ENCODE measurements at places on chromosomes 5 and 9.

DNA sequence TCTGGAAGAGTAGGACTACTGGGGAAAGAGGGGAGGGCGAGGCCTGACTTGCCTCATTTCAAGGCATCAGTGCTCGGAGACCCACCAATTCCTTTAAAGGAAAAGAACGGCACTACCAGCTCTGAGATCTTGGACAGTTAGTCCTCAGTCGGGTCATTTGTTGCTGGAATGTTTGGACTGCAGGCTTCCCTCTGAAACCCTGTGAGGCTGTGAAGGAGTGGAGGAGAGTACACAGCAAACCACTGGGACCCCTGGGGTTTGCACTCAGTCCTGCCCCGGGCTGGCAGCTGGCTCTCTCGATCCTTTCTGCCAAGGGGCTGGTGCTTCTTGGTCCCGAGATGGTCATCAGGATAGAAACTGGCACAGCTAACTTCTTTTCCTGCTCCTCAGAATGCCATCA, 194.5 kb downstream of the TRIO start:
- DNase-seq = no peak

- no peak for DNase-seq
Observed at GRCh38 chr5:33588654-33589372, 148.0 kb downstream of the TARS1 start.

- DNase-seq = no peak
Observed at GRCh38 chr9:15846611-15847010, 293.8 kb downstream of the CCDC171 start.

GRCh38 chr9:35164711-35165110, 2.9 kb downstream of the UNC13B start:
- no peak for DNase-seq

DNA sequence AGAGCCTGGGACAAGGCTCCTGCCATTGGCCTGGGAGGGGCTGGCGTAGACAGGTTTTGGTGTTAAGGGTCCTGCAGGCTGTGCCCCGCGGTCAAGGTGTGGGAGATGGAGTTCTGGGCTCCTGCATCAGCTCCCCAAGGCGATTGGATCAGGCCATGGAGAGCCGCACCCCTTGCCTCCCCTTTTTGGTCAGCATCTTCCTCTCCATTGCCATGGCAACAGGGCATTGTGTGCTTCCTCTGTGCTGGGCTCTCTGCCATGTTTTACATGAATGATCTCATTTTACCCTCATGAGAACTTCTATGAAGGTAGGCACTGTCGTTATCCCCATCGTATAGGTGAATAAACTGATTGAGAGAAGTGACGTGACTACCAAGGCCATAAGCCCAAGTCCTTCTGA, 344.3 kb upstream of the CLINT1 start:
- peak; percentile 12 for DNase-seq

DNA sequence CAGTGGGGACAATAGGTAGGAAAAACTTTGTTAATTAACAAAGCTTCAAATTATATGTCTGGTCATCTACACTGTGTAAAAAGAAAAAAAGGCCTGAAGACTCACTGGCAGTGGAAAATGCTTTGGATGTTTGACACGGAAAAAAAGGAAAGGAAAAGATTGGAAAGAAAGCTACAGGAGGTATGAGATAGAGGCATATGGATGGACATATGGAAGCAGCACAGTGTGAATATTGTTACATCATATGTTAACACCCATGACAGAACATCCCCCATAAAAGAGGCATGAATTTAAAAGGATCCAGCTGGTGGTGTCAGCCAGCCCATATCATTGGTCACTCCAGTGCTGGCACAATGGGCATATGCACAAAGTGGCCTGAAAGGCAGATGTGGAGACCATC, 19.0 kb upstream of the ADAMTS19 start:
- DNase-seq = no peak

DNA sequence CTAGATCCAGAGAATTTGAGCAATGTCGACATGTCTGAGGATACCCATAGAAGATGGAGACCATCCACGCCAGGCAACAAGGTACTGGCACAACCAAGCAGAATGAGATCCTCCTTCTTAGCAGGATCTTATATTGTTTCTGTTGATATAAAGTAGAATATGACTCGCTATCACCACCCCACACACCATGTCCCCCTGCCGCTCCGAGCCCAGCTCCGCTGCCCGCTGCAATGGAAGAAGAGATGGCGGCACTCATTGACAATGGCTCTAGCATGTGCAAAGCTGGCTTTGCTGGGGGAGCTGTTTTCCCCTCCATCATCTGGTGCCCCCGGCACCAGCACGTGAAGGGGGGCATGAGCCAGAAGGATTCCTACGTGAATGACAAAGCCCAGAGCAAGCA, 49.5 kb upstream of the FBXL7 start:
- DNase-seq = no peak

DNA sequence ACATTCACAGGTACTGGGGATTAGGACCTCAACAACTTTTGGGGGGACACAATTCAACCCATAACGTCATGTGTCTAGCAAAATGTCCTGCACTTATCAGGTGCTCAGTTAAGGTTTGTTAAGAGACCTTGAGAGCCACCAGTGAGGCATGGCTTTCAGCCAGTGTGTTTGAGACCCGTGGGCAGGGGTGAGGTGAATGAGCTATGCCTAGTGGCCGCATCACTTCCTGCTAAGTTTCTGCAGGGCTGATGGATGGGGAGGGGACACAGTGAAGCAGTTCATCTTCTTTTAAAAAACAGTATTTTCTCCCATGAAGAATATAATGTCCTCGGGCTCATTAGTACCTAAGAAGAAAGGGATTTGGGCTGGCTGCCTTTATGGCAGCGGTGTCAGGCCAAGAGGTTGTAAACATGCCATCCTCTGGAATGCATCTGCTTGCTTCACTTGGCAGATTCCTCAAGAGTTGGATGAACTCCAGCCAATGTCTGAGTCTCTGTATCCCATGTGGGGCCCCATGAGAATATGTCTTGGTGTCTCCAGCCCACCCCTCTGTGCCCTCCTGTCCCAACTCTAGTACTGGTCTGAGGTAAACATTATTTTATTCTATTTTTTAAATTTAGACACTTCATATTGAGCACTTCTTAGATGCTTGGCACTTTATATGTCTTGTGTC, 282.2 kb downstream of the CWC27 start:
- peak; percentile 24 for DNase-seq

- no peak for DNase-seq
Observed at GRCh38 chr9:16712787-16713186, 157.7 kb downstream of the BNC2 start.

- no peak for DNase-seq
Observed at GRCh38 chr5:180367991-180368390, 14.9 kb upstream of the GFPT2 start.

GRCh38 chr5:128796506-128796905, 168.8 kb upstream of the SLC27A6 start:
- no peak for DNase-seq

- DNase-seq = no peak
Observed at GRCh38 chr5:1100664-1101574, 10.9 kb downstream of the SLC12A7 start.

DNA sequence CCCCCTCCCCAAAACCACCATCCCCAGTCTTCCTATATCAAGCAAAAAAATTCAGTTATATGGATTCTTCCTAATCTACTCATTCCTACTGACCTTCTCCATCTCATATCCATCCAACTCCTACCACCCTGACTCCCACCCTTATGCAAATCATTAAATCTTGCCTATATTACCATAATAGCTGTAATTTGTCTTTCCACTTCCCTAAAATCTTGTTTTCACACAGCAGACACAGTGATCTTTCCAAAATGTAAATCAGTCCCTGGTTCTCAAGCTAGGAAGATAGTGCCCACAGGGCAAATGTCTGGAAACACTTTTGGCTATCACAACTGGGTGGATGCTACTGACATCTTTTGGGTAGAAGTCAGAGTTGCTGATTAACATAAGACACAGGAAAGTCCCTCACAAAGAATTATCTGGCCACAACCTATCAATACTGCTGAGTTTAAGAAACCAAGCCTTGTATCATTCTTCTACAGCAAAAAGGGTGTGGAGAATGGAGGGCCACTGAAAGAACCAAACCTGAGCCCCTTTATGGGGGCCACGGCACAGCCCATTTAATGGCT, 1.4 kb downstream of the SRA1 start:
- DNase-seq = no peak

DNA sequence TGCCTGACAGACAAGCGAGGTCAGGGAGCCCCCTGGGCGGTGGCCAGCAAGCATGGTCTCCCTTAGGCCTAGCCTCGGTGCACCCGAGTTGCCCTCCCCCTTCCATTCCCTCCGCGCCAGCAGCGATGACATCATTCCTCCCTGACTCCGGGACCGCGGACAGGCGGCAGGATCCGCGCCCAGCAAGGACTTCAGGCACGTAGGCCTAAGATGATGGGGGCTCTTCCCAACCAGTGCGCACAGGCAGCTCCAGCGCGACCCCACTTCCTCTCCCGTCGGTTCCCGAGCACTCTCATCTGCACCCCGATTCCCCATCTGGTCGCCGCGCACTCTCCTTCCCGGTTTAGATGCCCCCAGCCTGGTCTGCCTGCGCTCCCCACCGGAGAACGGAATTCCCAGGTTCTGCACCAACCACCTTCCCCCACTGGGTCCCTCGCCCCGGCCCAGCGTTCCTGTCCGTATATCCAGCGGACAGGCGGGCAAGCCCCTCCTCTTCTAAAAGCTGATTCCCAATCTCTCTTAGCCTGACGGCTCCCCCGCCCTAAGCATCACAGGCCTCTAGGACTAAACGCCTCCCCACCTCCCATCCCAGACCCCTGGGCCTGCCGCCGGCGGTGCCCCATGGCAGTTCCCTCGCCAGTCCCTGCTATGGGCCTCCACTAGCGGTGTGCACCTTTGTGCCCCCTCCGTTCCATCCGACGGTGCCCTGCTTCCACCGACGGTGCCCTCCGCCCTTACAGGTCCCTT, 931 bp downstream of the FAM219A start:
- peak; percentile 65 for DNase-seq

- DNase-seq = no peak
Observed at GRCh38 chr5:95102080-95102479, 182.8 kb downstream of the MCTP1 start.

- DNase-seq = no peak
Observed at GRCh38 chr9:504921-505740, 290.5 kb downstream of the DOCK8 start.

GRCh38 chr9:93899609-93900435, 55.3 kb downstream of the BARX1 start:
- DNase-seq = no peak

GRCh38 chr5:169020102-169020501, 280.8 kb downstream of the SLIT3 start:
- no peak for DNase-seq

DNA sequence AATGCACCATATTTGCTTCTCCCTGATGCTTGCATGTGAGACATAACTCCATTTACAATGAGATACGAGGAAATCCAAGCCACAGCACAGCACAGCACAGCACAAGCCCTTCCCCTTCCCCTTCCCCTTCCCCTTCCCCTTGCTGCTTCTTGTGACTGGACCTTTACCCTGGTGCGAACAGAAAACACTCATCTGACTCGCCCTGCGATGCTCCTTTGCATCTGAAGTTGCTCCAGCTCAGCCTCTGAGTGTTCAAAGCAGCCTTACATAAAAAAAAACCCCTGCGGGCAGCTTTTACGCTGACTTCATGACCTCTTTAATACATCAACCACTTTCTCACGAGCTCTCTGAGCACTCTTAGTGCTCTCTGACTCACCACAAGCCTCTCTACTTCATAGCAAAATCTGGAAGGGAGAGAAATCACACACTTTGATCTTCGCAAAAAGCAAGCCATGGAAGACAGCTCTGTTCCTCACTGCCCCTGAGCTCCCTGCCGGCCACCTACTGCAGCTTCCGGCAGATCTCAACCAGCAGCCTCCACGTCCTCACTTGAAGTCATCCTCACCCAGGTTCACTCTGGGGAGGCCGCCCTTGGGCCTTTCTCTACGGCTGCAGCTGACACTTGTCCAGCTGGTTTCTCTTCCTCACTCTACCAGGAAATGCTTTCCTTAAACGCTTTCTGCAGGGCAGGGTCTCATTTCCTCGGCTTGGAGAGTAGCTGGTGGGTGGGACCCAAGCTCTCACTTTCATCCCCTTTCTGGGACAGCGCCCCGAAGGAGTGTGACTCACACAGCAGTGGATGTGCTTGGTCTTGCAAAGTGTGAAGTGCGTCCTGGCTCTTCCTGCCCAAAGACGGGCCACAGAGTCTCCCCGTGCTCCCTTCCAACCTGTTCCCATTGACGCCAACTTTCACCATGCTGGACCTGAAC, 5.3 kb downstream of the SLC34A1 start:
- no peak for DNase-seq

GRCh38 chr5:157431544-157432200, 28.3 kb upstream of the NIPAL4 start:
- DNase-seq = peak; percentile 30

DNA sequence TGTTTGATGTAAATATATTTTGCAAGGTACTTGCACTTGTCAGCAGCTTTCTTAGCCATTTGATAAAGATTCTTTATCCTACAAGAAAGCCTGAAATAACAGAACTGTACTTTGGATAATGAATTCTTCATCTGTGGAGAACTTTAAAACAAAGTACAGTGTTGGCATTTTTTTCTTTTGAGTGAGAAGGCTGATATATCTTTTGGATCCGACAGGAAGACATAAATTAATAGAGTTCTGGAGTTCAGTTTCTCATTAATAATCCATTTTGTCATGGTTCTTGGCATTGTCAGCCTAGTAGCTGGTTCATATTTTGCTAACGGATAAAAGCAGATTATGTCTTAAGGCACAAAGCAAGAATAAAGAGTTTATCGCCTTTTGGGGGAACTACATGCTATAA, 17.0 kb downstream of the PBX3 start:
- DNase-seq = no peak

- peak; percentile 76 for DNase-seq
Observed at GRCh38 chr5:159091065-159091464, 8.7 kb downstream of the EBF1 start.

DNA sequence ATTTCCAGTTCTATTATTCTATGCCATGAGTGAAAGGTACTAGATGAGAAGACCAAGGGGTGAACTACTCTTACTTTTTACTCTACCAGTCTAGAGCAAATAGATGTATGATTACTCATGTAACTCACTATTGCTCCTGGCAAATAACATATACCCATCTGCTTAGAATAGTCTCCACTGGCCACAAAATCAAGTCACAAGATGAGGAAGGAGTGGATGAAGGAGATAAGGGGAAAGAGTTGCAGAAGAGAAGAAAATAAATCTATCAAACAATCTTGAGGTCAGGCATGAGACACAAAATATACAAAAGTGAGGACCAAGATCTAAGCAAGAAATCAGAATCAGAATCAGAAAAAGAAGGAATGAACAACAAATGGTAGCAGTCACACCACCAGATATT, 13.7 kb upstream of the NR4A3 start:
- DNase-seq = no peak

DNA sequence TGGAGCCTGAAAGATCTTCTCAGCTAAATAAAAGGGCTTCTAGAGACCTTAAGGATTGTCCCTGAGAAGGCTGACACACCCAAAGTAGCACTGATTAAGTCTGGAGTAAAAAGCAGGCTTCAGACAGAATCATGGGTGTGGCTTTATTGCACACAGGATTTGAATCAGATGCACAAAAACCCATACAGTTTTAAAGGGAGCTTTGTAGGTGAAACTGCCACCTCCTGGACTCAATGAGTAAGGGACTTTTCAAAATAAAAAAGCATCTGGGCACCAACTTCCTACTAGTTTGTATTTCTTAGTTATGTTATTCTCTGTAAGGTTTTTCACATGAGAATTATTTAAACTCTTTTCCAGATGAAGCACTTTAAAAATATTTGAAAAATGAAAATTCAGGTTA, 129.4 kb downstream of the EDIL3 start:
- DNase-seq = peak; percentile 5

Measured in NCI-H446 treated with DMSO at 0.1 percent for 48 hours (cell line).